T-cell (primary cell): ENCODE measurements at places on chromosomes 6 and 20.

DNA sequence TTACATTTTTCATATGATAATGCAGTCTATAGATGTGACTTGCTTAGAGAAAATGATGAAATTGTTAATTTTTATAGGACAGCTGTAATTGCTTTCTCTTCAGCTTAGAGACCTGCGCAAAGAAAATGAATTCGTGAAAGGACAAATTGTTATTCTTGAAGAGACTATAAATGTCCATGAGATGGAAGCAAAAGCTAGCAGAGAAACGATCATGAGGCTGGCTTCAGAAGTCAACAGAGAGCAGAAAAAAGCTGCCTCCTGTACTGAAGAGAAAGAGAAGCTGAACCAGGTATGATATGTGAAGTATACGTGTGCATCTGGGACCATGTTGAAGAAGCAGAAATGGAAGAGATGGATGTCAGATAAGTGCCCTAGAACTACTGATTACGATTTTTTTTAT, 54.4 kb downstream of the CCDC170 start:
- no peak for DNase-seq

GRCh38 chr6:24761851-24762250, 12.9 kb upstream of the GMNN start:
- no peak for DNase-seq

DNA sequence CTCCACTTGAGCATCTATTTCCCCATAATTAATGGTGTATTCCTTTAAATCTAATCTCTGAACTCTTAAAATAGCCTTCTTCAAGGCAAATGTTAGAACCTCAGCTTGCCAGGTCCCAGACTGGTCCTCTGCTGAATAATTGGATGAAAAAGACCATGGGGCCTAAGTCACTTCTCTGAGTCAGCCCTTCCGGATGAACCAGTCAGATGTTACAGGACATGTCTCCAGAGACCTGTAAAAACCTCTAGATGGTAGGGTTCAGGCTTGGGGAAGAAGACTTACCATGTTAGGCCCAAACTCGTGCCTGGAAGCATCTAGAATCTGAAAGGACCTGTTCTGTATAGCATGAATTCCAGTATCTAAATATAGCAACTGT, 97.3 kb downstream of the CDKAL1 start:
- no peak for DNase-seq

DNA sequence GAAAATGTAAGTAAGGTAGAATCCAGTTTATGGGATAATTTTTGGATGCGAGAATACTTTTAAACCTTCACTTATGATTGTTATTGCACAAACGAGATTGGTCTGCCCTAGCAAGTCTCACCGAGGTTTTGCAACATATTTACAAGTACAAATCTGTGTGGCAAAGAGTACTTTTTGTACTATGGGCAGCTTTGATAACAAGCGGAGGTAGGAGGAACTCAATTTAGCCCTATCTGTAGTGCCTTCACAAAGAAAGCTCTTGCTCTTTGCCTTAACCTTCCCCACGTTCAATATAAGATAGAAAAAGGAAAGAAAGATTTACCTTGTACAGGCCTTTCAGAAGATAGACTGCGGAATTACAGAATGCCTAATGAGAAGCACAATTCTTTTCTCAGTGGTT, 77.5 kb upstream of the HIVEP1 start:
- no peak for DNase-seq

- DNase-seq = no peak
Observed at GRCh38 chr6:16524380-16524707, 236.9 kb downstream of the ATXN1 start.

DNA sequence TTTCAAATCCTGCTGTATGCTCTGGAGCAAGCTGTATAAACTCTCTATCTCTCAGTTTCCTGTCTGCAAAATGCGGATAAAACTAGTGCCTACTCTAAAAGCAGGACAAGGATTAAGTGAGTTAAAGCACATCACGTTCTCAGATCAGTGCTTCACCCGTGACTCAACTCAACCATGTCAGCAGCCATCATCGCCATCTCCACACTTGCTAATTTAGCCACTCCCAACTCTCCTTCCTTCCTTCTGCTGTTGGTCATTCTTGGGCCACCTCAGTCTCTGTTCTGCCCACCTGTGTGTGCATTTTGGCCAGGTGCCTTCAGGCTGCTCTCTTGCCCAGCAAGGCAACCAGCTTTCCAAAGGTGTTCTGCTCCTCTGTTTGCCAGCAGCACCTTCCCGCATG, 260.0 kb upstream of the CDYL start:
- no peak for DNase-seq

DNA sequence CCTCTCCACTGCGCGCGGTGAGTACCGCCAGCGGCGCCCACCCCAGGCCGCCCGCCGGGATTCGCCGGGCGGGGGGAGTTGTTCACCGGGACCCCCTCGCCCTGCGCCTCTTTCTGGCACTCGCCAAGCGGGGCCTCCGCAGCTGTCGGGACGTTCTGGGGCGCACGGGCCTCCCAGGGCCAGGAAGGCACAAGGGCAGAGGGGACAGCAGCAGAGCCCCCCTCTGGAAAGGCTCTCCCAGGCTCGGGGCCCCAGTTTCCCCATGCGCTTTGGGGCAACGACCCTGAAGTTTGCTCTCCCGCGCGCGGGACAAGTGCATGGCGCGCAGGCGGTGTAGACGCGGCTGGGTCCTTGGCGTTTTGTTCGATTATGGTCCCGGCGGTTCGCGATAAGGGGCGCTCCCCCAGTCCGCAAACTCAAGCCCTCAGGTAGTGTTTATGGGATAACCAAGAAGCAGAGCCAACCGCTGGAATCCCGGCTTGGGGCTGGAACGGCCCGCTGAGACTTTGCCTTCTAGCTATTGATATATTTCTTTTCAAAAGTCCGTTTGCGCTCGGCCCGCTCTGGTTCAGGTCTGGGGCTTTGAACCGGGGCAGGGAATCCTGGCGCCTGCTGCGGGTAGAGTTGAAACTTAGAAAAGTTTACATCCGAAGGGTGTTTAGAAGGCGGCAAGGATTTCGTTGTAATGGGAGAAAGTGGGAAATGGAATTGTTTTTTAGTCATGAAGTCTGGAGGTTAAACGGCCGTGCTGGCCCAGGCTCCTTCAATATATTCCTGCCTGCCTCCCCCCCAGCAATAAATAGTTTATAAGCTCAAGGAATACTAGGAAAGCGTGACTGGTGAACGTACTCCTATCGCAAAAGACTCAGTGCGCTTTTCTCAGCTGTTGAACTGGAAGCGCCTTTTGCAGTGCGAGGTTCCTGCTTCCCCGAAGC, 595 bp downstream of the EYA2 start:
- no peak for DNase-seq

DNA sequence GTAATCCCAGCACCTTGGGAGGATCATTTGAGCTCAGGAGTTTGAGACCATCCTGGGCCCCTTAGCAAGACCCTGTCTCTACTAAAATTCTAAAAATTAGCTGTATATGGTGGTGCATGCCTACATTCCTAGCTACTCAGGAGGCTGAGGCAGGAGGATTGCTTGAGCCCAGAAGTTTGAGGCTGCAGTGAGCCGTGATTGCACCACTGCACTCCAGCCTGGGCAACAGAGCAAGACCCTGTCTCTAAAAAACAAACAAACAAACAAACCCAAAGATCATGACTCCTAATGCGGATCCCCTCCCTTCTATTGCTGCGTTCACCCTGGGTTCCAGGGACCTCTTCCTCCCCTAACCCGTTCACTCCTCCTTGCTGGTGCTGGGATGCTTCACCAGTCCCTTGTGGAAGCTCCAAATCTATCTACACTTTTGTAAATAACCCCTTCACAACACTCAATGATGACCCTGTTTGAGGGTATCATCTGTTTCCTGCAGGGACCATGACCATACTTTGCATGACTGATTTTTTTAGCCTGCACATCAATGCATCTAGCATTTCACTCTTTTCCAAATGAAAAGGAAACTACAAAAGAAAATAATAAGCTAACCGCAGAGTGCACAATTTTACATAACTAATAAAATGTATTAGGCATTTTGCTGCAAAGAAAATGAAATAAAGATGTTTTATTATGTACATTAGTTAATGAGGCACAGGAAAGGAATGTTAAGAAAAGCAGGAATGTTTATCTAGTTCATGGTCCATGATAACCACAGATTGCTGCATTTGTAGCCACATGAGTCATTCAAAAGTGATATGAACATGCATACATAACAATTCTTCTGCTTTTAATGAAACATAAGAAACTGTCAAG, 30.5 kb upstream of the IPCEF1 start:
- DNase-seq = no peak

DNA sequence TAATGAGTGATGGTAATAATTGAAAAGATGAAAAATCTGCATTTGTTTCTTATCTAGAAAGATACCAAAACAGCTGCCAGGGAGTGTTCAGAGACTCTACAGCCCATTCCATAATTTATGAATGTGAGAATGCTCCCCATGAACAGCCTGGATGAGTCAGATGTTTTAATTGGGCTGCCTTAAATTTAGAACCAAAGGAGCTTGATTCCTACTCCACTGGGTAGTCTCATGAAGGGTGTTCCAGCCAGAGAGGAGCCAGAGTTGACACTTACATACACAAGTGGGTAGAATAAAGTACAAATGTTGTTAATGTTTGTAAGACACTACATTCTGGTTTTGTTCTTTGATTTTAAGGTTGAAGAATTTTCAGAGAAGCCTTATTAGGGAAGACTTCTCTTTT, 158.7 kb upstream of the PRND start:
- DNase-seq = no peak
